ENCODE measurements at places on chromosomes 2 and 18.

DNA sequence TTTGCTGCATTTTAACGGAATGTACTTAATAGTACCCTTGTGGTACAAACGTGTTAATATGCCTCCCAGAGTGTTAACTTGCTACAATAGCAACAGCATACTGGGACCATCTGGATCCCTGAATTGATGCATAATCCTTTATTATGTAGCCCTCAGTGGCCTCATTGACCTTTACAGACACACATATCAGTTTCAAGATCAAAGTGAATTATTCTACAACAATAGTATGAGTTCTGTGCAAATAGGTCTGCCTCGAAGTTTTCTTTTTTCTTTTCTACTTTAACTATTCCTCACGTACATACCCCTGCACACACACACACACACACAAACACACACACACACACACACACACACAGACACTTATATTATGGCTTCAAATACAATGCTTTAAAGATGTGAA lies 1622.1 kb downstream of the LRP1B start:
- H3K4me3 ChIP-seq: no peak overlapping the region
- H3K27me3 ChIP-seq: no peaks in the 10 kb centered on the region
- no peaks in the 10 kb centered on the region for H3K36me3 ChIP-seq
- no peak overlapping the region for H3K27ac ChIP-seq

DNA sequence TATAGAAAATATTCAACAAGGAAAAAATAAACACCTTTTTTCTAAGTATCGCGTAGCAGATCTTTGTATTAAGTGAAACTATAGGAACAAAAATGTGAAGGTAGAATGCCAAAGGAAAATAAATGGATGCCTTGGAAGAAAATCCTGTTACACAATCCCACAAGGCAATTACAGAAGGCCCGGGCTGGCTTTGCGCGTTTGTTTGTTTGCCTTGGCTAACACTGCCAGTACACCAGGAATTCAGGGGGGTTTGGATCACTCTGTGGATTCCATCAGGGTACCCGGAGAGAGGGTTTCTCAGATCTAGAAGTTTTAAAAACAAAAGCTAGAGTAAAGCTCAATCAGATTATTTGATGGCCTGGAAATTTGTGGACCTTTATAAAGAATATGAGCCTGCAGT lies 478.3 kb downstream of the FBXO15 start:
- no peaks in the 10 kb centered on the region for H3K4me1 ChIP-seq
- no peak overlapping the region for H3K27ac ChIP-seq
- H3K4me3 ChIP-seq: no peak overlapping the region
- no peaks in the 10 kb centered on the region for H3K27me3 ChIP-seq
- no peak for DNase-seq
- H3K36me3 ChIP-seq: no peaks in the 10 kb centered on the region

DNA sequence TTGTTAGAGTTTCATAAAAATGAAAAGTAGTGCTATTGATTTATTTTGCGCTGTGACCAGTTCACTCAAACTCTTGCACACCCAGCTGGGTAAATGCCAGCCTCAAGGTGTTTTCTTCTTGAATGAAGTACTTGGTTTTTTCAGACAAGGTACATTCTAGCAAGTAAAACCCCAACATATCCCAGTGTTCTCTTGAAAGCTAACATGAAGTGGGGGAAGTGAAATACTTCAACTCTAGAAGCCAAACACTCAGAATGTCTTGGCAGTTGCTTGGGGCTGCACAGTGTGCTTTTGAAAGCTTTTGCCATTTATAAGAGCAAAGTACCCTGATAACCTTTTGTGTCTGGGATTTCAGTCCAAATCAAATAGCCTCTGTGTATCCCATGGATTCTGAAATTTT lies 13.4 kb downstream of the NPAS2 start:
- no peaks in the 10 kb centered on the region for H3K36me3 ChIP-seq
- no peak overlapping the region for H3K4me3 ChIP-seq
- H3K27ac ChIP-seq: no peak overlapping the region
- H3K27me3 ChIP-seq: peaks cover 5% of the 10 kb centered on the region
- no peak for DNase-seq

GRCh38 chr2:217103752-217104545 lies 244.1 kb upstream of the TNP1 start:
- H3K36me3 ChIP-seq: peaks cover 1% of the 10 kb centered on the region
- peaks cover 20% of the 10 kb centered on the region for H3K4me1 ChIP-seq
- no peak overlapping the region for H3K4me3 ChIP-seq
- no peak for DNase-seq
- no peak overlapping the region for H3K27ac ChIP-seq

- DNase-seq: no peak
- no peak overlapping the region for H3K4me3 ChIP-seq
- H3K27ac ChIP-seq: no peak overlapping the region
- no peaks in the 10 kb centered on the region for H3K27me3 ChIP-seq
- peaks cover 50% of the 10 kb centered on the region for H3K4me1 ChIP-seq
- peaks cover 13% of the 10 kb centered on the region for H3K36me3 ChIP-seq
Observed at GRCh38 chr2:168180483-168180882, 66.9 kb downstream of the STK39 start.

DNA sequence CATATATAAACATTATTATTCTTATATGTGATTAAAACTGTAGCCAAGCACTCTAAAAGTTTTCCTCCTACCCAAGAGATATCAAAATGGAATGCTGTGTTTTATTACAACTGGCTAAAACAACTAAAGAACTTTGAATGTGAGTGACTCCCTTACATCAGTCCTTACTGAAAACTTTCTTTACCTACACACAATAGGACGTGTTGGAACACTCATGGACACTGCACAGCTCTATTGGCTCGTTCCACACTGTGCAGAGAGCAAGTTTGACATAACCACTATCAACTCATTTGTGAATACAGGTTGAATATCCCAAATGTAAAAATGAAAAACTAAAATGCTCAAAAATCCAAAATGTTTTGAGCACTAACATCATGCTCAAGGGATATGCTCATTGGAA lies 650.6 kb downstream of the SLC4A3 start:
- H3K36me3 ChIP-seq: no peaks in the 10 kb centered on the region
- H3K27me3 ChIP-seq: peaks cover 2% of the 10 kb centered on the region
- H3K4me1 ChIP-seq: no peaks in the 10 kb centered on the region
- DNase-seq: no peak

- peak overlapping the region; percentile 3 for H3K27ac ChIP-seq
- no peaks in the 10 kb centered on the region for H3K27me3 ChIP-seq
- H3K36me3 ChIP-seq: peaks cover 56% of the 10 kb centered on the region
- no peak overlapping the region for H3K4me3 ChIP-seq
- DNase-seq: no peak
Observed at GRCh38 chr2:157845081-157845480, 31.0 kb downstream of the ACVR1 start.

- peaks cover 10% of the 10 kb centered on the region for H3K4me1 ChIP-seq
- H3K4me3 ChIP-seq: no peak overlapping the region
- H3K27me3 ChIP-seq: peaks cover 15% of the 10 kb centered on the region
Observed at GRCh38 chr2:68411397-68412126, 46.5 kb downstream of the PLEK start.

GRCh38 chr18:44135741-44136140 lies 544.9 kb upstream of the SETBP1 start:
- no peak overlapping the region for H3K27ac ChIP-seq
- H3K4me1 ChIP-seq: no peaks in the 10 kb centered on the region
- no peaks in the 10 kb centered on the region for H3K27me3 ChIP-seq
- no peaks in the 10 kb centered on the region for H3K36me3 ChIP-seq
- H3K4me3 ChIP-seq: no peak overlapping the region
- DNase-seq: no peak

- H3K27me3 ChIP-seq: peaks cover 2% of the 10 kb centered on the region
- peaks cover 28% of the 10 kb centered on the region for H3K36me3 ChIP-seq
- H3K4me3 ChIP-seq: no peak overlapping the region
- peaks cover 27% of the 10 kb centered on the region for H3K4me1 ChIP-seq
- H3K27ac ChIP-seq: no peak overlapping the region
Observed at GRCh38 chr2:105362862-105363591, 25.7 kb downstream of the C2orf49 start.

GRCh38 chr2:120302301-120302700 lies 43.6 kb upstream of the INHBB start:
- H3K4me1 ChIP-seq: peaks cover 30% of the 10 kb centered on the region
- H3K4me3 ChIP-seq: no peak overlapping the region
- no peak overlapping the region for H3K27ac ChIP-seq

DNA sequence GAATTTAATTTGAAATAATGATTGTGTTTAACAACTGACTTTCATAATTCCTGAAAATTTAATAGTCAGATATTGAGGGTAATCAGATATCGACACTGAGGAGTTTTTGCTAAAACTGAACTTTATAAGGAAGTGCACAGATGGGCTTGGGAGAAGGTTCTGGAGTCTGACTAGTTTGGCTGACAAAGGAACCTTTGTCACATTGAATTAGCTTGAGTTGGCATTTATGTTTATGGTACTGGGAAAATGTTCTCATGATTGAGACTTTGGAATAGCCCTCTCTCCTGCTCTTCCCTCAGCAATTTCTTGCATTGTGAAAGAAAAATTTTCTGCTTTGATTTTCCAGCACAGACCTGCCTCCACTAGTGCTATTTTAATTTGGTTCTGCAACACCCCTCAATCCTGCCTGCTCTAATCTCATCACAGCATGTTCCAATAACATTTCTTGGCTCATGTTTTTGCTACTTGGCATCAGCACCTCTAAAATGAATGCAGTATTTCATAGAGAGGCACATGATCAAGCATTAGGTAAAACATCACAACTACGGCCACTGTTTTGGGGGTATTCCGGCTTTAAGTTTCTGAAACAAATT lies 133.9 kb upstream of the FSHR start:
- no peaks in the 10 kb centered on the region for H3K36me3 ChIP-seq
- no peaks in the 10 kb centered on the region for H3K4me1 ChIP-seq
- no peaks in the 10 kb centered on the region for H3K27me3 ChIP-seq

- peaks cover 1% of the 10 kb centered on the region for H3K27me3 ChIP-seq
- no peaks in the 10 kb centered on the region for H3K4me1 ChIP-seq
- no peak for DNase-seq
- no peak overlapping the region for H3K27ac ChIP-seq
- H3K4me3 ChIP-seq: no peak overlapping the region
- no peaks in the 10 kb centered on the region for H3K36me3 ChIP-seq
Observed at GRCh38 chr2:33765122-33765521, 166.0 kb upstream of the FAM98A start.

DNA sequence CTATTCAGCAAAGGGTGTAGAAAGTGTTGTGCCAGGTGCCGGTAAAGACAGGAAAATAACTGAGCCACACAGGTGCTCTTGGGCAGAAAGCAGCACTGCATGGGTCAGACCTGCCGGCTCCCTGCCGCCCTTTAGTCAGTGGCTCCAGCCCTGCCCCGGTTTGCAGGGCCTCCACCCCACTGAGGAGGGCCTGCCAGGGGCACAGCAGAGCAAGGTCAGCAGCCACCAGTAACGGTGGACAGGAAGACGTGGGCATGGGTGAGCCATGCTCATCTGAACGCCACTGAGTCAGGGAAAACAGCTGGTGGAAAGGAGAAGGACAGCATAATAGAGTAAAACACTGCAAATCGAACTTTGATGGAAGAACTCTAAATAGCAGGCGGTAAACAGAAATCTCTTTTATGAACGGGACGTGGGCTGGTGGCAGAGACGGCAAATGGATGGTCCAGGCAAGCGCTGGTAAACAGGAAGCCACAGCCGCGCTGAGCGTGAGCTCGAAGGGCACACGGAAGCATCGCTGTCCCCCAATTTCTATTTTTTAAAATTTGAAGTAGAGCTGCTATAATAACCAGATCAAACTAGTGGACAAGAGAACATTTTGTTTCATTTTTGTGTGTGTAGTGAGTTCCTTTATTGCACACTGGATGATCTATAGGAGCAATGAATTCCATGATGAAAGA lies 141.8 kb upstream of the ALKAL2 start:
- DNase-seq: no peak
- H3K27ac ChIP-seq: peak overlapping the region; percentile 55
- peaks cover 4% of the 10 kb centered on the region for H3K27me3 ChIP-seq
- peaks cover 4% of the 10 kb centered on the region for H3K36me3 ChIP-seq
- H3K4me3 ChIP-seq: peak overlapping the region; percentile 49

DNA sequence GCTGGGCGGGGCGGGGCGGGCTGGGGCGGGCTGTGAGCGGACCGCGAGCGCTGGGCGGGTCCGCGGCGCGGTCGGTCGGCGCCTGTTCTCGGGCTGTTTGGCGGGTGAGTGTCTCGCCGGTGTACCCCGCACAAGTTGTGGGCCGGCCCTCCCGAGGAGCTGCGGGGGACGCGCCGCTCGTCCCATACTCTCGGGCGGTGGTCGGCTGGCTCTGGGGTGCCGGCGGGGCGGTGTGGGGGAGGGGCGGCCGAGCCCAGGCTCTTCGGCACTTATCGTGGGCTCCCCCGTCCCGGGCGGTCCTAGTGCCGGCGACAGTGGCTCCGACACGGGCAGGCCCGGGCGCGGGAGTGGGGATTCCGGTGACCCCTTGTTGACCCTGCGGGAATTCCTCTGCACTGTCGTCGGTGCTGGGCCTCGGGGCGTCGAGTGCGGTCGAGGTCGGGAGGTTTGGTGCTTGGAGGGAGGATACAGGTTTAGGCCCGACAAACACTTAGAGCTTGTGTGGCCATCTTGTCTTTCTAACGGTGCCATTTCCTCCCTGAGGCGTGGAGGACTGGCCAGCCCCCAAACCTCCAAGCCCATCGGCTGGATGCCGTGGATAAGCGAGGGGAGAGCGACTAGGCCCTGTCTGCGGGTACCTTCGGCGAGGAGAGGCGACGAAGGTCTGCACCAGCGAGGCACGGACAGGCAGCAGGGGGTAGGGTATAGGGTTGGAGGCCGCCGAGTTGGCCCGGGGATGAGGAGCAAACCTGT lies at the start of gene SEPTIN2:
Gene SEPTIN2 (plus strand): TSS at position 47 of the 753 bp plus-strand sequence. CDS start 8,308 bp downstream, outside the sequence.
- H3K36me3 ChIP-seq: peaks cover 43% of the 10 kb centered on the region
- peak; percentile 74 for DNase-seq
- H3K27ac ChIP-seq: peak within 1 kb of the TSS; percentile 100

DNA sequence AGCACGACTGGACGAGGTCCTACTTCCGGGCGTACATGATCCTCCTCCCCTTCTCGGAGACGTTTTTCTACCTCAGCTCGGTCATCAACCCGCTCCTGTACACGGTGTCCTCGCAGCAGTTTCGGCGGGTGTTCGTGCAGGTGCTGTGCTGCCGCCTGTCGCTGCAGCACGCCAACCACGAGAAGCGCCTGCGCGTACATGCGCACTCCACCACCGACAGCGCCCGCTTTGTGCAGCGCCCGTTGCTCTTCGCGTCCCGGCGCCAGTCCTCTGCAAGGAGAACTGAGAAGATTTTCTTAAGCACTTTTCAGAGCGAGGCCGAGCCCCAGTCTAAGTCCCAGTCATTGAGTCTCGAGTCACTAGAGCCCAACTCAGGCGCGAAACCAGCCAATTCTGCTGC lies 24.8 kb downstream of the LYPD1 start:
- no peaks in the 10 kb centered on the region for H3K36me3 ChIP-seq
- no peak overlapping the region for H3K27ac ChIP-seq
- no peak for DNase-seq
- H3K4me3 ChIP-seq: no peak overlapping the region

DNA sequence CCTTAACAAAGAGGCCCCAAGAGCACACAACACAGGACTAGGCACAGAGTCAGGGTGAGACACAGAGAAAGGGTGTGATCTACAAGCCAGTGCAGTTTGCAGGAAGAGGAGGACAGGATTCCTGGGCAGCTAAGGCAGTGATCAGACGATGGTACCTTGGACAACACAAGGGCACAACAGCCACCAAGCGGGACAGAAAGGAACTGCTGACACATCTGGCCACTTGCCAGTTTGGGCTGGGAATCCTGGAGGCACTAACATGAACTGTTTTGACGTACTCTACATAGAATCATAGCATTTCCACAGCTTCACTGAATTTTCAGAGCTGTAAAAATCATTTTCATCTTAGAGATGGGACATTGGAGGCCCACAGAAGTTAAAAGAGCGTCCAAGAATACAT lies 221.5 kb upstream of the SLC35G4 start:
- no peak overlapping the region for H3K4me3 ChIP-seq
- no peak overlapping the region for H3K27ac ChIP-seq
- no peaks in the 10 kb centered on the region for H3K36me3 ChIP-seq
- H3K4me1 ChIP-seq: no peaks in the 10 kb centered on the region
